ENCODE measurements at places on chromosomes 6 and 20.

GRCh38 chr6:3518356-3519190 is 61.7 kb upstream of the SLC22A23 start:
- DNase-seq, result no peak

- DNase-seq, result no peak
These were observed 33.7 kb downstream of the FAM50B start for GRCh38 chr6:3882866-3883265.

- no peak for DNase-seq
These were observed 63.2 kb upstream of the TIAM2 start for GRCh38 chr6:154931711-154932424.

- no peak for DNase-seq
These were observed 35.2 kb upstream of the ZSCAN23 start for GRCh38 chr6:28478518-28478917.

- DNase-seq, result no peak
These were observed 36.3 kb upstream of the VEGFA start for GRCh38 chr6:43733471-43734293.

- DNase-seq, result no peak
These were observed 50.8 kb downstream of the IL22RA2 start for GRCh38 chr6:137122612-137123011.

Measured in NCI-H2029 treated with DMSO at 0.1 percent for 48 hours (cell line).